CD4-positive, CD25-positive, alpha-beta regulatory T cell (primary cell): ENCODE measurements at places on chromosomes 2 and 18.

GRCh38 chr18:49032189-49032584 lies 81.4 kb upstream of the SMAD7 start:
- DNase-seq, result no peak

DNA sequence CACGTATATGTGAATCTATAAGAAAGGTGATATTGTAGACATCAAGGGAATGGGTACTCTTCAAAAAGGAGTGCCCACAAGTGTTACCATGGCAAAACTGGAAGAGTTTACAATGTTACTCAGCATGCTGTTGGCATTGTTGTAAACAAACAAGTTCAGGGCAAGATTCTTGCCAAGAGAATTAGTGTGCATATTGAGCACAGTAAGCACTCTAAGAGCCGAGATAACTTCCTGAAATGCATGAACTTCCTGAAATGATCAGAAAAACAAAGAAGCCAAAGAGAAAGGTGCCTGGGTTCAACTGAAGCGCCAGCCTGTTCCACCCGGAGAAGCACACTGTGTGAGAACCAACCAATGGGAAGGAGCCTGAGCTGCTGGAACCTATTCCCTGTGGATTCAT lies 101.0 kb downstream of the HS6ST1 start:
- no peak for DNase-seq

- DNase-seq, result no peak
Measured at GRCh38 chr18:50654658-50655550, 95.0 kb downstream of the MAPK4 start.

DNA sequence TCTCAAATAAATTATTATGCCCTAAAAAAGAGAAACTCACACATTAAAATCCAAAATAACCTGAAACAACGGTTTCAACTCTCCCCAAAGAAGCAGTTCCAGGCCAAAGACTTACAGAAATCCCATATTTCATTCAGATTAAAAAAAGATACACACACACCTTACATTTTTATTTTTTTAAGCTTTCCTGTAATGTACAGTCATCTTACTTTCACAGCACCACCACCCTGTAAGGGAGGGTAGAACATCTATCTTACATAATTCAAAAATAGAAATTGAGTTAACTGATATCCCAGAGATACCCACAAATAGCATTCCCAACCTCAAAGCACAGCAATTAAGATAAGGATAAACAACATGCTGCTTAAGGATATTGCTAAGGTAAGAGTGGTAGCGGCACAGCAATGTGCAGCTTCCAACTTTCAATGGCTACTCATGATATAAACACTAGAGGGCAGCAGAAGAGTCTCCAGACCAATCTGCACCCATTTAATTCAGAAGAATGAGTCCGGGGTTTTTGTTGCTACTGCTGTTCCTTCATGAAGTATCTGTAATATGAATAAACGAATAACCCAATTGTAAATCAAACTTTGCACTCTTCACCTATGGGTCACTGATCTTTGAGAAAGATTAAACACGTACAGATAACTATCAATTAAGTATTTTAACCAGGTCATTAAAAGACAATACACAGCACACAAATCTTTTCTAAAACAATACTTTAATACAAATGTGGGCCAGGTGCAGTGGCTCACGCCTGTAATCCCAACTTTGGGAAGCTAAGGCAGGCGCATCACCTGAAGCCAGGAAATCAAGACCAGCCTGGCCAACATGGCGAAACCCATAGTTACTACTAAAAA lies 11.3 kb downstream of the GFPT1 start:
- DNase-seq, result peak; percentile 54

- DNase-seq, result no peak
Measured at GRCh38 chr2:130818809-130819208, 17.9 kb upstream of the ARHGEF4 start.

DNA sequence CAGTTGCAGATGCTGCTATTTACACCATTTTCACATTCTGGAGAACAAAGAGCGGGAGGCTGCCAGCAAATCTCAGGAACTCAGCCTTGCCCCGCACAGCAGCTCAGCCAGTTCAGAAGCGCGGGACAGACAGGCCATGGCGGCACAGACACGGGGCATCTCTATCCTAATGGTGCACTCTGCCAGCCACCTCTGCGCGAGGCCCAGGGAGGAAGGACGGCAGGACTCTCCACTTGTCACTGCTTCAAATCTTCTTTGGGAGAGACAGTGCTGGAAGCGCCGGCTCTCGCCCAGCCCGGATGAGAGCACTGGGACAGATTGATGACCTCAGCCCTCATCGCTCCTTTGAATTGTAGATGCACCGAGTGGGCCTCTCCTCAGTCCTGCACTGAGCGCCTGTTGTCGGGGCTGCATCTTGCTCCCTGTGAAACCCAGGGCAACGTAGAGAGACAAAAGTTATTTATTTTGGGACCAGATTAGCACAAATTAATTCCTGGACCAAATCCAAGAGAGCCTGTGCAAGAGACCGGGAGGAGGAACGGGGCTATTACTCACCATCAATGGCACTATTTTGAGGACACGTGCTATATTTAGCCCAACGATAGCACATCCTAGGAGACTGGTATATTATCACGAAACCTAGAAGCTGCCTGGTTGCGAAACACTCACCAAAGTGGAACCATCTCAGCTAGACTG lies 211.4 kb upstream of the SMIM21 start:
- no peak for DNase-seq

DNA sequence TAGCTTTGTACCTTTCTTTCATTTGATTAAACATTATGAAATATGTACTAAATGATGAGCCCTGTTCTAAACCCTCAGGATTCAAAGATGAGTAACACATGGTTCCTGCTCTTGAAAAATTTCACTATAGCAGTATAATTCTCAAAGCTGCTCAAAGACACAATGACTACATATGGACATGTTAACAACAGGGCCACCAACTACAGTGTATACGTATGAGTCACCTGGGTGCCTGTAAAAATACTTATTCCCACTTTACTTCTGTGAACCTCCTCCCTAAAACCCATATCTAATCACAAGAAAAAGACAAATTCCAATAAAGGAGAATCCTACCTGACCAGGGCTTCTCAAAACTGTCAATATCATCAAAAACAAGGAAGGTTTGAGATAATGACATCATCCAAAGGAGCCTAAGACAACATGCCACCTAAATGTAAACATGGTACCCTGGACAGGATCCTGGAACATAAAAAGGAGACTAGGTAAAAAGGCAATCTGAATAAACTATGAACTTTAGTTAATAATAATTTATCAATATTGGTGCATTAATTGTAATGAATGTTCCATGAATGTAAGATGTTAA lies 84.7 kb downstream of the FAM161A start:
- DNase-seq, result no peak
